ENCODE measurements at places on chromosomes 1 and 21.
A peak's percentile ranks its signal among the peaks of the same experiment; 100 is the strongest.

DNA sequence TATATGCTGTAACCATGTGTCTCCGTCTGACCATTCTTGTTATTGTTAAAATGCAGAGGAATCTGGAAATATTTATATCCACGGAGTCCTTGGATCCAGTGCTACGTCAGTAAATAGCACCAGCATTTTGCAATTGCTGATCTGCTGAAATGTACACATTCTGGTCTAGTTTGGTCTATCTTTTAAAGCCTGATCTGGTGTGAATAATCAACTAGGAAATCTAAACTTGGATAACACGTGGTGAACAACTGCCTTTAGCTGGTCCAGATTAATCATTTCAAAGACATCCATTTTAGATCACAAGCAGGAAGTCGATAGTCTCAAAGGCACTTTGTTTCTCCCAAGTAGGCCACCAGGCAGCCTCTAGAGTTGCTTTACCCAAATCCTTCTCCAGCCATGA, 32.6 kb downstream of the PDPN start:
- DNase-seq: no peak

DNA sequence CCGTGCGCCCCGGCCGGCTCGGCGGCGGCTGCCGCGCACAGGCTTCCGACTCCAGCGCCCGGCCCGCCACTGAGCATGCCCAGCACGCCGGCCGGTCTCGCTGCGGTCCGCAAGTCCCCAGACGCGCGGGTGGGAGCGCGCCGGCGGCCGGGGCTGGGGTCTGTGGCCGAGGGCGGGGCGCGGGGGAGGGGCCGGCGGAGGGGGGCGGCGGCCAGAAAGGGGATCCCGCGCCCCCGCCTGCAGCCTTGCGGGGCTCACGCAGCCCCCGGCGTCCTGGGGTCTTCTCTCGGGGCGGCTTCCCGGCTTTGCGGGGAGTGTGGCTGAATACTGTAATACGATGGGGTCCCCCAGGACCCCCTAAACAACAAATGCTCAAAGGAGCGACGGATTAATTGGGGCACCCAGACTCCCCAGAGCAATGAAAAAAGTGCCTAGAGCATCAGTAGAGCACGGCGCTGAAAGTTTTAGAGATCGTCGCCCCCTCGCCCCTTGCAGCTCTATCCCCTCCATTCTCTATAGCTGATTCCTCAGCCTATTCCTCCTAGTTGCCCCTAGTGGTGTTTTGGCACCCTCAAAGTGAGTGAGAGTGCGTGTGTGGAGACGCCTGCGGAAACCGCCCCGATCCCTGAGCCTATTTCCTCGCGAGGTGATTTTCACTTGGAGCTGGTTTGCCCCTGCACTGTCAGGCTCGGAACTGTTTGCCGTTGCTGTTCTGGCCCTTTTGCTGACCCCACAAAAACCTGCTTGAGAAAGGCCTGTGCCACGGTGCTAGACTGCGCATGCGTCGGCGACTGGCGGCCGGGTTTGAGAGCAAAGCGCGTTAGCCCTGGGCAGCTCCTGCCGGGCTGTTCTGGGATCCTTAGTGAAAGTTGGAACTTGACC, at the start of gene VAV3:
Gene VAV3, minus strand, starts transcription at position 71 of the 882 bp plus-strand sequence. CDS start 311 bp downstream, outside the sequence.
- DNase-seq: peak; percentile 29

DNA sequence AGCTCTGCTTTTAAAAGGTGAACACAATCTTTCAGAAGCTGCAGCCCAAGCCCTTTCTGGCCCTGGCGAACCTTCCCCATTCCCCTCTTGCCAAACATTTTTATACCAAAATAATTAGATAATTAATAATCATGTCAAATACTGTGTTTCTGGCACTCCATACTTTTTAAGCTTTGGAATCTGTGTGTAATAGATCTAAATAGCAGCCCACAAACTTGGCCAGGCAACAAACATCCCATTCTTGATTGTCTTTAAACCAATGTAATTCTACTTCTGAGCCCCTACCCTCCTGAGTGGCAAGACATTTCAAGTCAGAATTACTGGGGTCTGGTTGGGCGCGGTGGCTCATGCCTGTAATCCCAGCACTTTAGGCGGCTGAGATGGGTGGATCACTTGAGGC, 137.7 kb downstream of the NAV1 start:
- DNase-seq: no peak

DNA sequence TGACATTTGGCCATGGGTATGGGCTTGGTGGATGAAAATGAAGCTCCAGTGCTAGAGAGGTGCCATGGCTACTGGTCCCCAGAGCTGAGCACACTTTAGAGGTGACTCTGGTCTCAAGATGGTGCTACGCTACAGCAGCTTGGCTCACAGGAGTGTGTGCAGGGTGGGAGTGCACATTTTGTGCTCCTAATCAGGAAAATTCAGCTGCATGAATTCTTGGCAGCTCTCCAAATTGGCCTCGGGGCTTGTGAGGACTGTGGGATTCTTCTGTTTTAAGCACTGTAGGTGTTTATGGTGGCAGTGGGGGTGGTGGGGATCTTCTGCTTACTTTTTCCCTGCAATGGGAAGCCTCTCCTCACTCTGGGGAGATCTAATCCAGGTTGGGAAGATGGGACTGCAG, 17.3 kb upstream of the TIPRL start:
- DNase-seq: peak; percentile 35

GRCh38 chr1:213486488-213486887, 435.4 kb downstream of the RPS6KC1 start:
- DNase-seq: no peak

GRCh38 chr1:75053207-75053606, 81.0 kb upstream of the LHX8 start:
- DNase-seq: peak; percentile 24

GRCh38 chr1:244171241-244171985, 120.3 kb downstream of the ZBTB18 start:
- no peak for DNase-seq

DNA sequence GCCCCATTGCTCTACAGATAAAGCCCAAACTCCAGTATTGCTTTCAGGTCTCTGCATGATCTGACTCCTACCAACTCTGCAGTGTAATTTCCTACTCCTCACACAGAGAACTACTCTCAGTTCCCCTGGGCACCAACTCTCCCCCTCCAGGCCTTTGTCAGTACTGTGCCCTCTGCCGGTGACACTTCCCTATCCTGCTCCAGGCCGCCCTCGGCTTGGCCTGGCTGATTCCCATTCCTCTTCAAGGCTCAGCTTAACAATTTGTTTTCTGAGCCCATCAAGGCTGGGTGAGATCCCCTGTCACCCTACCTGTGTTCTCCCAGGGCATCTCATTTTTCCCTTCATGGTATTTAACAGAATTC, 2.6 kb downstream of the SLAMF8 start:
- DNase-seq: peak; percentile 48

GRCh38 chr1:39827201-39827600, 38.5 kb upstream of the BMP8B start:
- DNase-seq: peak; percentile 96
